ENCODE measurements at places on chromosomes 3 and 15.

DNA sequence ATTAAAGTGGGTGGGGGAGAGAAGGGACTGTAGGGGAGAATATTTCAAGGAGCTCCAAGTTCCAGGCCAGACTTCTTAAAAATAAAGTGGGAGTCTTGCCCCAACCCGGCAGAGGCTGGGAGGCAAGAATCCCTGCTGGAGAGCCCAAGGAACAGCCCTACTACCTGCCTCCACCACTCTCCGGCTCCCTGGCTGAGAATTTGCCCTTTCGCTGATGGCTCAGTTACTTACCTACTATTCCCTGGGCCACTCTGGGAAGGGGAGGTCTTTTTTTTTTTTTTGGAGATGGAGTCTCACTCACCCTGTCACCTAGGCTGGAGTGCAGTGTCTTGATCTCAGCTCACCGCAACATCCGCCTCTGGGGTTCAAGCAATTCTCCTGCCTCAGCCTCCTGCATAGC, 15.5 kb downstream of the MYL3 start:
- no peak for DNase-seq

GRCh38 chr3:47432673-47433072, 43.1 kb downstream of the SCAP start:
- no peak for DNase-seq

- no peak for DNase-seq
Observed at GRCh38 chr15:37138591-37139215, 38.4 kb upstream of the MEIS2 start.

- no peak for DNase-seq
Observed at GRCh38 chr3:48187579-48188265, 495 bp downstream of the CDC25A start.

DNA sequence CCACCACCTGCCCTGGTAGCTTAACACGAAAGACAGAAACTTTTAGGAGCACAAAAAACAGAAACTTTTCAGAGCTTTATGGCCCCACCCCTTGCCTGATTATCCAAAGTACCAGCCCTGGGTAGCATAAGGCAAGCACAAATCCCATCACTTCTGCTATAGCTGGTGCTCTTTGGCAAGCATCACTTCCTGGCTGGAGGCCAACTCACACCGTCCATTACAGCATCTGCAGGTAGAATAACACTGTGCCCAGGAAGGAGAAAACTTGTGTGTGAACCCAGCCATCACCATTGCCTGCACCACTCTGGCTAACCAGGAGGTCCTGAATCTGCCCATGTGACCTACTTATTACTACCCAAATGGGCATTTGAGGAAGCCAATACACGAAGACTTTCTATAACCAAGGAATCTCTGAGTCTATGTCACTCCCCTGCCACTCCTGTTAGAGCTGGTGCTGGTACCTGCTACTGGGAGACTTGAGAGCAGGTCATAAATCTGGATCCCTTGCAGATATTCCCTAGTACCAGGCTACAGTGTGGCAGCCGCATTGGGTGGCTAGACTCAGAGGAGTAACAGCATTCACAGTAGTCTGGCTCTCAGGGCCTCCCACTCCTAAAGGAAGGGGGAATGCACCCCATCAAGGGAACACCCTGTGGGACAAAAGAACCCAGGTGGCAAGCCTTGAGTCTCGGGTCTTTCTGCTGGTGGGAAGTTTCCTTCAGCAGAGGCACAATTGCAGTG, 73.3 kb upstream of the AKAP13 start:
- DNase-seq = no peak

GRCh38 chr3:125374501-125374995, 577 bp downstream of the ZNF148 start:
- no peak for DNase-seq

DNA sequence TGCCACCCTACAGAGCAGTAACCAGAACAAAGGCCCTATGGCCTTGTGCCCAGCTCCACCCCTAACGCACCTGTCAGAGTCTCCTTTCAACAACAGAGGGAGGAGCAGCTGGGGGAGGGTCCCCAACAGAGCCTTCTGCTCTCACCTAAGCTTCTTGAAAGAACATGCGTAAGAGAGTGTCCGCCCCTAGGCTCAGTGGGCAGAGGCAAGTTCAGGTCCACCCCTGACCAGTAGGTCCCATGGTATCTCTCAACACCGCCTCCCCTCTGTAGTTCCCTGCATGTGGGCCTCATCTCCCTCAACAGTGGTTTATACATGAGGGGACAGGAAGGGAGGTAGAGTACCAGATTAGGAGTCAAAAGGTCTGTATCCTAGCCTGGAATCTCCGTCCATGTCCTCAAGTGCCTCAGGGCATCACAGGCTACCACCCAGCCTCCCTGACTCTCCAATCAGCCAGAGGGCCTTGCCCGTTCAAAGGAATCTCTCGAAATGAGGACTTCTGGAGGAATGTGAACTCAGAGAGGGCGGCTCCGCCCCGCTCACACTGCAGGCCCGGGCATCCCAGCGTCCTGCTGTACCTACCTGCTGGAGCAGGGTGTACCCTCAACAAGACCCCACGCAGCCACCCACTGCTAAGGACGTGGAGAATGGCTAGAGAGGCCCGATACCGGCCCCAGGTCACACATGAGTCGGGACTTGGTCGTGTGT, 680 bp downstream of the POC1A start:
- peak; percentile 2 for DNase-seq
